Stimulated activated CD4-positive, alpha-beta T cell treated with anti-CD3 and anti-CD28 coated beads, Interleukin-1b, Interleukin-23, amount 100 ng/mL, for 48 hours (primary cell): ENCODE measurements at places on chromosomes 2 and 18.

DNA sequence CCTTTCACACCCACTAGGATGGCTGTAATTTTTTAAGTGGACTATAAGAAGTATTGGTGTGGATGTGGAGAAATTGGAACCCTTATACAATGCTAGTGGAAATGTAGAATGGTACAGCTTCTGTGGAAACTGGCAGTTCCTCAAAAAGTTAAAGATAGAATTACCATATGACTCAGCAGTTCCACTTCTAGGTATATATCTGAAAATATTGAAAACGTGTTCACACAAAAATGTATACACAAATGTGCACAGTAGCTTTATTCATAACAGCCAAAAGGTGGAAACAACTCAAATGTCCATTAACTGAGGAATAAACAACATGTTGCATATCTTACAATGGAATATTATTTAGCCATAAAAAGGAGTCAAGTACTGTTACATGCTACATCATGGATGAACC lies 17.7 kb downstream of the TANK start:
- DNase-seq, result no peak

GRCh38 chr2:45885171-45885621 lies 233.7 kb downstream of the PRKCE start:
- no peak for DNase-seq

DNA sequence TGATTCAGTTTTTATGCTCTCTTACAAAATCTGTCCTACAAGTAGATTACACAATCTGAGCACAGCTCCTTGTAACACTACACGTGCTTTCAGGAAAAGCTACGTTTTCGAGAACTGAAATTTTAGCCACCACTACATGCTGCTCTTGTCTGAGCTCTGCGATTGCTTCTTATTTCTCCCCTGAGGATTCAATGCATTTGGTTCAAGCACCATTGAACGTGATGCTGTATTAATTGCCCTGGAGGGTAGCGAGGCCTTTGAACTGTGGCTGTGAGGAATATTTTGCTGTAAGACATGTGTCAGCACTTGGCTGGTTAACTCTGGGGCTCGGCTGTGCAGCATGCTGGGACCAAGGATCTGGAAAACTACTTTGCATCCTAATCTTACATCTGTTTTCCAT lies 405.8 kb downstream of the EPHA4 start:
- no peak for DNase-seq

GRCh38 chr2:232287316-232287715 lies 91.2 kb upstream of the ALPP start:
- DNase-seq, result no peak

DNA sequence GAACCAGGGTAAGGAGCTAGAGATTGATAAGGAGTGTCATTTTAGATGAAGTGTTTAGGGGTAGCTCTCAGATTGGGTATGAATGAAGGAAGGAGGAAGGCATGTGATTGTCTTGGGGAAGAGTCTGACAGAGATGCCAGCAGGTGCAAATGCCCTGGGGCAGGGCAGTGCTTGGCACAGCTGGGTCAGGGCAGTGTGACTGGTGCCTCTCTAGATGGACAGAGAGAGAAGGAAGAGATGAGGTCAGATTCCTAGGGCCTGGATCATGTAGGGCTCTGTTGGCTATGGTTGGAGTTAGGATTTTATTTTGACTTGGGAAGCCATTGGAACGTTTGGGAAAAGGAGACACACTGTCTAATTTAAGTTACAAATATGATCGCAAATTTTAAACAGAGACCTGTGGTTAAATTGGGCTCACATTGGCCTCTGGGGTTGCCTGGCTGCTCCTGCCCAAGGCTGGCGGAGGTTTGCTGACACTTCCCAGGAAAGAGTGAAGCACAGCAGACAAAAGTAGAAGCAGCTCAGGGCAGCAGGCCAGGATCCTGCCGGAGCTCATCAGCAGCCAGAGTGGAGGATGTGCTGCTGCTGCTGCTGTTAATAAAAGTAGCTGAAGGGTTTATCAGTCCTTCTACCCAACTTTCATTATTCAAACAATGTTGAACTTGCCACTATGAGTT lies 32.7 kb upstream of the FHL2 start:
- no peak for DNase-seq

- no peak for DNase-seq
Observed at GRCh38 chr2:4515871-4516761, 812.7 kb downstream of the DCDC2C start.

GRCh38 chr18:63083020-63083531 lies 236.5 kb downstream of the BCL2 start:
- DNase-seq, result no peak

- DNase-seq, result no peak
Observed at GRCh38 chr2:113077921-113078320, 10.2 kb downstream of the IL1F10 start.

- no peak for DNase-seq
Observed at GRCh38 chr2:173326806-173327205, 27.9 kb upstream of the CDCA7 start.

- DNase-seq, result no peak
Observed at GRCh38 chr2:188412190-188412589, 120.5 kb downstream of the GULP1 start.

- DNase-seq, result no peak
Observed at GRCh38 chr2:174595891-174596397, 1.7 kb downstream of the WIPF1 start.

DNA sequence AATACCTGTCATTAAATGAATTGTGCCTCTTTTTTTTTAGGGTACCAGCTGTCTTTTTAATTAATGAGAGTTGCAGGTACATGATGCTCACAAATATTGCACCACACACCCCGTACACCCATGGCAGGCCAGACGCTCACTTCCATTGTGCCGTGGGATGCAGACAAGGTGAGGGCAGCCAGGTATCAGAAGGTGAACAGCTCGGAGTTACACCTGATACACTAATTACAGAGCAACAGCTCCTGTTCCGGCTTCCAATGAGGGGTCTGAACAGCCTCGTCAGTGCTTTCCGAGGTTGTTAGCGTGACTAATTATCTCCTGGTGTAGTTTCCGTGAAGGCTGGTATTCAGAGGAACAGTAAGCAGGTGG lies 442.8 kb downstream of the ZNF516 start:
- DNase-seq, result no peak

DNA sequence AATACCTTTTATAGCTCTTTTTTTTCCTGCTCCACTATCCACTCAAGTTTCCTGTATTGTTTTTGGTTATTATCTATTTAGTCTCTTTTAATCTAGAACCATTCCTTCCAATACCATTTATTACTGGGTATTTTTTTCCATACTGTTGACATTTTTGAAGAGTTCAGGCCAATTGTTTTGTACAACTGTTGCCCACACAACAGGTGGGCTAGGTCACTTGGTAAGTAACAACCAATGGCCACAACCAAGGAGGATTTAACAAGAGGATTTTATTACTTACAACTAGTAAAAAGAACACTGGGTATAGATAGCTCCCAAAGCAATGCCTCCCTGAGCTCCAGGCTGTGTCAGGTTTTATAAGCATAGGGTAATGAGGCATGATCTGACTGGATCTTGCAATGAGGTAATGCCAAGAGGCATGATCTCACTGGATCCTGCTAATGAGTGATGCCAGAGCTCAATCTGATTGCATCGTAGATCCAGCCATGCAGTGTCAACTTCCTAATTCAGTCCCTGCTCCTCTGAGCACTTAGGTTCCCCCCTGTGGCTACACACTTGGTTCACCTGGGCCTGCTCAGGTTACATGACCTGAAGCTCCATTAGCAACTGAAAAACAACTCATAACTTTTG lies 7.1 kb upstream of the CEP68 start:
- no peak for DNase-seq

- DNase-seq, result no peak
Observed at GRCh38 chr2:55604027-55604565, 13.3 kb downstream of the PPP4R3B start.

DNA sequence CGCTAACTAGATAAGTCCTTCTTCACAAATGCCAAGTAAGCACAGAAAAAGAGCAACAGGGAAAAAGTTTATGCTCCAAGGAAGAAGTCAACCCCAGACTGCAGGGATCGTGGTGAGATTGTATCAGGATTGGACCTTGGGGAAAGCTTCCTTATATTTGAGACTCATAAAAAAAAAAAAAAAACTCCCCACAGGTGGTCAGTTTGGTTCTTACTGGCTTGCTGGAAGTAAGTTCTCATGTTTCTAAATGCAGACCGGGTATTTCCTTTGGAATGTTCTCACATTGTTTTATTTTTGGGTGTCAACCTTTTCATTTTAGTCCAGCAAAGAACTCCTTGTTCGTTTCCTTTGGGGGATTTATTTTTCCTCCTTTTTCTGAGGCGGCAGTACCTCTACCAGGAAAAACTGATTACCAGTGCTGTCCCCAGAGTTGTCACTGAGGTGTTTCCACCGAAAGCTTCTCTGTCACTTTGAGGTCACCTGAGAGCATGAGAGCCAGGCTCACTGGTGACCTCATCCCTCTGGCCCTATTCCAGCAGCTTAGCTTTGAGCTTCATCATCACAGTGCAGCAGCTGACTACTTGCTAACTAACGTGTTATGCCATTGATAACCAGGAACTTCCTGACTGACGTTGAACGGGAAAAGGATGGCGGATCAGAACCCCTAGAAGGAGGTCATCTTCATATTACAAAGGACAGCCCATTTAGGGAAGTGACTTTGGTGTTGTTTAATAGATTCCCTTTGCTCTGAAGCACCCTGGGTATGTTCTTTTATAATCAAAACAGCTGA lies 16.8 kb upstream of the ATP8B1 start:
- DNase-seq, result no peak

DNA sequence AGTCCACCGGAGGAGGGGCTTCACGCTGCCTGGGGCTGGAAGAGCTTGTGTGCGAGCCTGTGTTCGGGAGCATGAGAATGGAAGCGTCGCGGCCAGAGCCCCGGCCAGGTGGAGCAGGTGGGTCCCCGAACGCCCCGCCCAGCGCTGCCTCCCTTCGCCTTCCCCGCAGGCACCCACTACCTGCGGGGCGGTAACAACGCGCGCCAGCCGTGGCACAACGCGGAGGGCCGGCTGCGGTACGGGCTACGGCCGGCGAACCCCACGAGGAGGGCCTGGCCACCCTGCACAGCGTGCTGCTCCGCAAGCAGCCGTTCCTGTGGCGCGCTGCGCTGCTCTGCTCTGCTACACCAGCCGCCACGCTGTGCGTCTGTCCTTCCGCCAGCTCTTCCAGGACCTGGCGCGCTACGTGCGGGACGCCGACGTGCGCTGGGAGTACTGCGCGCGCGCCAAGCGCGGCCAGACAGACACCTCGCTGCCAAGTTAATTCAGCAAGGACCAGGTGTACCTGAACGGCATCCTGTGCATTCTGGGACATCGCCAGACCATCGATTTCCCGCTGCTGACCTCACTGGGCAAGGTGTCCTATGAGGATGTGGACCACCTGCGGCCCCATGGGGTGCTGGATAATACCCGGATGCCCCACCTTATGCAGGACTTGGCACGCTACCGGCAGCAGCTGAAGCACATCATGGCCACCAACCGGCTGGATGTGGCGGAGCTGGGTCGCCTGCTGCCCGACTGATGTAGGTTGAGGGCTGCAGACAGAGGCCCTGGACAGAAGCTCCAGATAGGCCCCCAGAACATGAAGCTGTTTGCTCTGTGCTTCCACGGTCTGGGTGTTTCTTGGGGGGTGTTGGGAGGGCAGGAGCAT lies 200.6 kb downstream of the NAPG start:
- no peak for DNase-seq

- peak; percentile 41 for DNase-seq
Observed at GRCh38 chr2:113324684-113325160, 46.0 kb upstream of the PAX8 start.

DNA sequence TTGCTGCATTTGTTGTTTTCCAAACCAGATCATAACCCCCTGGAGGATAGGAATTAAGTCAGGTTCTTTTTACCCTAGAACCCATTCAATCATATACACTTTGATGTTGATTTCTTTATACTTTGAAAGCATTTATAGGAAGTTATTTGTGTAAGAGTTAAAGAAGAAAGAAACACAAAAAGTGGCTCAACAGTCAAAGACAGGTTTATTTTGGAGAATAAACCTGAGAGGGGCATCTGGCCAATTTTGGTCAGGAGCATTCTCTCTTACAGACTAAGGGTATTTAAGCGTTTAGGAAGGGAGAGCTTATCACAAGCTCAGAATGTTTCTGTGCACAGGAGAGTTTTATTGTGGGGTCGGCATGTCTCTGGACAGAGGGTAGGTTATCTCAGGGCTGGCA lies 398.0 kb downstream of the SPAG16 start:
- DNase-seq, result no peak

- DNase-seq, result no peak
Observed at GRCh38 chr2:103166456-103167324, 404.9 kb downstream of the TMEM182 start.

- no peak for DNase-seq
Observed at GRCh38 chr2:134865067-134865787, 26.8 kb downstream of the ACMSD start.

- DNase-seq, result no peak
Observed at GRCh38 chr18:54125429-54125828, 99.0 kb downstream of the MBD2 start.

GRCh38 chr2:178306352-178307073 lies 112.2 kb downstream of the OSBPL6 start:
- peak; percentile 5 for DNase-seq

DNA sequence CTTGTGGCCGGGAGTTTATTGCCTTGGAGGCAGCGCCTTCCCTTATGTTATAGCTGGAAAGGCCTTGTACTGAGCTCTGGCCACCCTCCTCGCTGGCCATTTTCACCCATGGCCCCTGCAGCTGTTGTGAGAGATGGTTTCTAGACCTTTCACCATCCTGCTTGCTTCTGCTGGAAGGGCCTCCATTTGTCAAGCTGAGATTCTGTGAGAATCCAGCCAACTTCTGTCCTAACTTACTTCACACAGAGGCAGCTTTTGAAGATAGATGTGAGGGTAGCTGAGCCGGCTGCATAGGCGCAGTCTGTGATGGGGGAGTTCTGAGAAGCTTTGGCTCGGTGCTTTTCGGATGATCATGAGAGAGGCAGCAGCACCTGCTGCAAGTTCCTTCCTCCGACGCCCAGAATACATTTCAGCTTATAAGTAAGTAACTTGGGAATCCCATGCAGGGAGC lies 8.7 kb downstream of the CTIF start:
- no peak for DNase-seq

- no peak for DNase-seq
Observed at GRCh38 chr2:202344178-202344577, 31.9 kb upstream of the BMPR2 start.

- DNase-seq, result no peak
Observed at GRCh38 chr2:138974651-138975050, 194.5 kb upstream of the NXPH2 start.

DNA sequence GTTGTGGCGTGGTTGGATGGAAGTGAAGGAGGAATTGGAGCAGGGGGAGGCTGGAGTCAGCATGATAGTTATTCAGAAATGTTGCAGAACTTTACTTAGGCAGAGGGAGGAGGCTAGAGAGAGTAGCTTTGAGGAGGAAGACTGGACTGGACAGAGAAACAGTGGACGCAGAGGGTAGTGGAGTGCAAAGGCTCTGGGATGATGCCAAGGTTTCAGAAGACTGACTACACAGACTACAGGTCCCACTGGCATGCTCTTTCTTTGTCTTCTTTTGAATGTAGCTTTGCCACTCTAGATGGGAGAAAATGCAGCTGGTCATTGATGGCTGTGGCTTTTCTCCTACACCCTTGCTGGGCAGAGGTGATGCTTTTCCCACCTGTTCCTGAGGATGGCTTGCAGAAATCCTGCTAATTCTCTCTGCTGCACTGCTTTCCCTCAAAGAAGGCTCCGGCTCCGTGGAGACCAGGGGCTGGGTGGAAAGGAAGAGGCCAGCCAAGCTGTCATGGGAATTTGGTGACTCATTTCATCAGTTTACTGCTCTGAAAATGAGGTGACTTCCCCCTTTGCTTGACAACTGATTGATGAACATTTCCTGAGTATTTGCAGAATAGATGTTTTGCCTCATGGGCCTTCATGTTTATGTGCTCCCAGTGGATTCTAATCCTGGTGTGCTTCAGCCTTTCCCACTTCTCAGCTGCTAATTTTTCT lies 42.4 kb downstream of the MEIS1 start:
- no peak for DNase-seq
